ENCODE measurements at places on chromosomes 12 and 14.
A peak's percentile ranks its signal among the peaks of the same experiment; 100 is the strongest.

DNA sequence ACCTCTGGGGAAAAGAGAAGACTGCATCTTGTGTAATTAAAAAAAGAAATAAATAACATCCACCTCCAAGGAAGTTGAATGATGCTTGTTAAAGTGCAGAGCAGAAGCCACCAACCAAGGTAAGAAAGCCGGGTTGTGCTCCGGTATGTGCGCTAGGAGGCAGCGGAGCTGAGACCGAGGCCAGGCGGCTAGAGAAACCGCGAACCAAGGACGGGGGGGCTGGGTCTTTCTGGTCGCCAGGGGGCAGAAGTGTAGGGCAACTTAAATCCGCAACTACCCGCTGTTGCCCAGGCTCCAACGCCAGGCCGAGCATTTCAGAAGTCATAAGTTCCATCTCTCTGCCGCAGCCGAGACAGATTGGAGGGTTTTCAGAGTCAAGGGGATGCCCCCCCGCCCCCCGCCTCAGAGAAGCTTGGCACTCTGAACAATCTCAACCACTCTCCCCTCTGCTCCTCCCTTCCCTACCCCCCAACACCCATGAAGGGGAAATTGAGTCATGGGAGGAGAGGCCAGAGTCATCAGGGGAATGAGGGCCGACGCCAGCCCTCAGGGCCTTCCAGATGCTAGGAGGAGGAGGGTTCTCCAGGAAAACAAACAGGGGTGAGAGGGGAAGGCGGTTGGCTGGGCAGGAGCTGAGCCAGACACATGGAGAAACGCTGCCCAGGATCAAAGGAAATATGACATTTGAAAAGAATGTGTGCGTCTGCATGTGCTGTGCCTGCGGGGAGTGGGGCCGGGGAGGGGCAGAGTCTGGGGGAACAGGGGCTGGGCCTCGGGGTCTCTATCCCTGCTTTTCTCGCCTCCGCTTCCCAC is 2.2 kb upstream of the NFATC4 start:
- peak; percentile 74 for DNase-seq

DNA sequence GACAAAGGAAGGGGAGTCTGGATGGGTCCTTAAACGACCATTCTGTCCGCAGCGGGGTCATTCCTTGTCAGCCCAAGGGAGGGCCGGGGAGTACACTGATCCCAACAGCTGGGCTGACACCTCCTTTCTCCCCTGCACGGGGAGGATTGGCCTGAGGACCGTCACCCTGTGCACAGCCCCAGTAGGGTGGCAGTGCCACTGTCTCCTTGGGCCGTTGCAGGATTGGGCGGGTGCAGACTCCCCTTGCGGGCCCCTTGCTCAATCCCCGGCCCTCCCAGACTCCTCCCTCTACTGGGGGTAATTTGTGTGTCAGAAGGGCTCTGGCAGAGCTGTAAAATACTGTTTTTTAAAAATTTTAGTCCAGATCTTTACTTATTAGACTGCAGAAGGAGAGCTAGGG is 12.6 kb upstream of the AMN start:
- no peak for DNase-seq

DNA sequence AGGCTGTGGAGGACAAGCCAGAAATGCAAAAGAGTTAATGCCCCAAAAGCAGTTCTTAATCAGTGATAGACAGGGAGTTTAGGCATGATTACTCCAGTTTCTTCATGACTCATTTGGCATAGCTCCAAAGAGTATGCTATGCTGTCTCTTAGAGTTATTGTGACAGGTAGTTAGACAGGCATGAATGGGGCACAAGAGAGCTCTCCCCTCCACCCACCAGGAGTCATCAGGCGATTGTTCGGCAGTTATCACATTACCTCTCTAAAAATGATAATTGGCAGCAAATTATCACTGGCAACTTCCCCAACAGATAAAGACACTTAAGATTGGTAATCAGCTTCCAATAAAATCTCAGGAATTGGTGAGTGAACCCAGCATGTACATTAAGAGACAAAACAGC is 320.1 kb downstream of the DAD1 start:
- no peak for DNase-seq

GRCh38 chr12:57093415-57094207 is 4.7 kb downstream of the NAB2 start:
- no peak for DNase-seq
